Epithelial cell of esophagus (primary cell): ENCODE measurements at places on chromosomes 7 and 10.
A peak's percentile ranks its signal among the peaks of the same experiment; 100 is the strongest.

GRCh38 chr7:30926313-30926712 lies 14.7 kb downstream of the AQP1 start:
- DNase-seq = no peak

- DNase-seq = no peak
Observed at GRCh38 chr10:19986591-19986990, 170.4 kb downstream of the PLXDC2 start.

GRCh38 chr7:31077484-31078362 lies 25.6 kb downstream of the ADCYAP1R1 start:
- DNase-seq = no peak

GRCh38 chr7:45650404-45651394 lies 76.5 kb downstream of the ADCY1 start:
- DNase-seq = no peak

DNA sequence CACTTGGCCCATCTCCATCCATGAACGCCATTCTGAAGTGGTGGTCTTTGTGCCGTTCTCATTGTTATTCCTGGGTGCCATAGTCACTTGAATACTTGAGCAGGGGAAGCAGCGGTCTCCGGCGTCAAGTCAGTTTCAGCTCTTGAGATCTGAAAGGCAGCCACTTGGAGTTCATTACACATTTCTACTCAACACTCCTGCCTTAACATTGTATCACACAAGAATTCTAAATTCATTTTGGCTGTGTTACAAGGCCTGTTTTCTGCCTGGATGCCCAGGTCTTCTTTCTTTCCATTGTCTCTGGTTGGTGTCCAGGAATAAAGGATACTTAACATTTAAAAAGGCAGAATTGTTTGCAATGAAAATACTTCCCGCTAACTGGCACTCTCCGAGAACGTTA lies 69.0 kb upstream of the RAB11FIP2 start:
- DNase-seq = no peak

- DNase-seq = no peak
Observed at GRCh38 chr10:113872139-113873030, 17.9 kb downstream of the NHLRC2 start.

DNA sequence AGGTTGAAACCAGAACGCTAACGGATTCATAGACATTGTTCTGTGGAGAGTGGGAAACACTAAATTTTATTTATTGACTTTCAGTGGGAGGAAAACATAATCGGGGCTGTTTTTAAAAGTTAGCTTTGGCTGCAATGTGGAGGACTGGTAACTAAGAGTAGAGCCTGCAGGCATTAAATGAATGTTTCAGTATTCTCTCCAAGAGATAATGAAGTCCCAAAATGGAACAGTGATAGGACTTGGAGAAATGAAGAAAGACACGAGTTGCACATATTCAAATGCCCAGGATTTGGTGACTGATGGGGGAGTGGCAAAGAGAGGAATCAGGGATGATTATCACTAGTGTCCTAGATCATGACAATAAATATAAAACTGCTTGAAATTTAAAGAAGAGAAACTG lies 359.8 kb upstream of the LRRTM3 start:
- no peak for DNase-seq

GRCh38 chr7:921071-921461 lies 33.4 kb downstream of the ADAP1 start:
- DNase-seq = no peak

DNA sequence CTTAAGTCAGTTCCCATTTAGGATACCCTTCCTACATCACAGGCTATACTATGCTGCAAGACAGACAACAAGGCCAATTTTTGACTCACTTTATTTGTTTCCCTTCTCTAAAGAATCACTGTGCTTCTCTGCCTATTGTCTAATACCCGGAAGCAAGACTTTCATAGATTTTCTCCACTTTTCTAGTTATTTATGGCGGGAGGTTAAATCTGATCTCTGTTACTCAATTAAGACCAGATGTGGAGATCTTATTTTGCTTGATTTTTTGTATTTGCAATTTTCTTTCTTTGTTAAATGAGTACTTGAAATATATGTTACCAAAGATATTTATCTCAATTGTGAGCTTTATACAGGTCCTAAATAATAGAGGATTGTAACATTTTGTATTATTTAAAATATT lies 511.5 kb downstream of the ATRNL1 start:
- DNase-seq = no peak

DNA sequence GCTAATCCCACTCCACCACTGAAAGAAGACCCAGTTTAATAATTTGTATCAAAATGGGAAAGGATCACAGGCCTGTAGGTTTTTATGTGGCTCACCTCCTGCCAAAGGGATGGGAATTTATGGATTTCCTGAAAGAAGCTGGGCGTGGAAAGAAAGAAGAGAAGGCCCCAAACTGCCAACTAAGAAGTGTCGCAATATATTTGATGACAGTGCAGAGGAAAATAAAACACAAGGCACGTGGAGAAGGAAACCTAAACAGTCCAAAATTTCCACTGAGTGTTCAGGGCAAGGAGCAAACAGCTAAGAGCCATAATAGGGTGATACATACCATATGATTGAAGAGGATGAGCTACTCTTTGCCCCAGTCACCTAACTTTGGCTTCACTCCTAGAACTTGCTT lies 667.2 kb downstream of the GATA3 start:
- DNase-seq = peak; percentile 48

- DNase-seq = no peak
Observed at GRCh38 chr7:111509288-111509687, 53.0 kb downstream of the IMMP2L start.
